ENCODE measurements at places on chromosomes 7 and 10. TPM values are rescaled to one million over a fixed set of nuclear protein-coding genes. Genes with fewer than 3 reads are reported as not detected.

WDR37 gene
- 24.3 TPM for total RNA-seq

FEZF1 gene
- total RNA-seq, result not detected

GNG11 gene
- total RNA-seq, result 26.0 TPM

DNA sequence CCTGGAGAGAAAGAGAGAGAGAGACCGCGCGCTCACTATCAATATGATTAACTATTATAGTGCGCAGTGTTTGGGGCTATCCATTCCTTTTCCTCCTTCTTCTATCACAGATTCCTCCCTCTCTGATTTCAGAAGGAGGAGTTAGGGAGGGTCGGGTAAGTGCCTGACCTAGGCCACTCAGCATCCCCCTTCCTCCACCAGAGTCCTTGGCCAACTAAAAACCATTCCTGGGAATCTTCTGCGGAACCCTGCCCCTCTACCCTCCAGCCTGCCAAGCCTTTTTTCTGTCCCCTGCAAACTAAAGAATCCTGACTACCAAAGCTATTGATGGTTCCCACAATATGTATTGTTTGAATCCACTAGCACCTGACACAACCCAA lies 256.2 kb upstream of the NFE2L3 start:
- no peak for DNase-seq

- no peak for DNase-seq
Observed at GRCh38 chr7:157779206-157779605, 442.4 kb downstream of the DNAJB6 start.

GRCh38 chr10:1094112-1095057 lies 38.2 kb downstream of the WDR37 start:
- no peak for DNase-seq

- DNase-seq, result no peak
Observed at GRCh38 chr7:154984601-154985188, 18.2 kb downstream of the PAXIP1 start.
